Activated naive CD4-positive, alpha-beta T cell treated with Interleukin-2 at 50 U/mL for 16 hours (primary cell): ENCODE measurements at places on chromosomes 5 and 9.
A peak's percentile ranks its signal among the peaks of the same experiment; 100 is the strongest.

DNA sequence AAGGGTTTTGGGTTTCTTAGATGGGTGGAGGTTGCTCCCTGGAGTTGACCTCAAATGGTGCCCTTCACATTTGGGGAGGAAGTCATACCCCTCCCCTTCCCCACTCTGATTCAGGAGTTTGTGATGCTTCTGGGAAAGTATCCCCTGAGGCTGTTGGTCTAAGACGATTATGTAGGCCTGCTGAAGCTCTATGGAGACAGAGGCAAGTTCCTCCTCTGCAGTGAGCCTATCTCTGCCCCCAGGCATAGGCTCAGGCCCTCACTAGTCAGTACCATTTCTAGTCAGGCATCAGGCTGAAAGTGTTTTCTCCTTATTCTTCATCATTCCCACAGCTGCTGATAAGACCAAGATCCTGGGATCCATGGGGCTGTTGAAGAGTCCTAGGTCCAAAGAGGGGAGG lies 271.6 kb upstream of the NUDT12 start:
- no peak for DNase-seq

DNA sequence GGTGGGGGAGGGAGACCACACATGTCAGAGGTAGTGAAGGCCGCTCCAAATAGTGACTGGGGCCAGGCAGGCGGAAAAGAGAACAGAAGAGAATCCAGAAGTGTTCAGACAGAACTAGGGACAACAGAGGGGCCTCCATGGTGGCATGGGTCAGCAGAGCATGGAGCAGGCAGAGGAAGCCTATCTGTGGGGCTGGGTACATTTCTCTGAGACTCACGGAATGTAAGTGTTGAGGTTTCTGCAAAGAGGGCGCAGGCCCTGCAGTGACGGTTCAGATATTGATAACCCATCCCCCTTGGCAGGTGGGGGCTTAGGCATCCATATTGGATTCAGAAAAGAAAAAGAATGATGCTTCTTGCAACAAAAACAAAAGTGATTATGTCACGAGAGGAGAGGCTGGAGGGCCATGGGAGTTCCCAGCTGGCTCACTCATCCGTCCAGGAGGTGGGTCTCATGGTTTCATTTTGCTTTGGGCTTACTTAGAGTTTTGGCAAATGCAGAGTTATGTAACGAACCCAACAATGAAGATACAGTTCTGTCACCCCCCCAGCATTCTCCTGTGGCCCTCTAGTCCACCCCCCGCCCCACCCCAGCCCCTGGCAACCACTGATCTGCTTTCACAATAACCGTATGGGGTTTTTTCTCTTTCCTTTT lies 5.4 kb upstream of the RMND5B start:
- DNase-seq = no peak

DNA sequence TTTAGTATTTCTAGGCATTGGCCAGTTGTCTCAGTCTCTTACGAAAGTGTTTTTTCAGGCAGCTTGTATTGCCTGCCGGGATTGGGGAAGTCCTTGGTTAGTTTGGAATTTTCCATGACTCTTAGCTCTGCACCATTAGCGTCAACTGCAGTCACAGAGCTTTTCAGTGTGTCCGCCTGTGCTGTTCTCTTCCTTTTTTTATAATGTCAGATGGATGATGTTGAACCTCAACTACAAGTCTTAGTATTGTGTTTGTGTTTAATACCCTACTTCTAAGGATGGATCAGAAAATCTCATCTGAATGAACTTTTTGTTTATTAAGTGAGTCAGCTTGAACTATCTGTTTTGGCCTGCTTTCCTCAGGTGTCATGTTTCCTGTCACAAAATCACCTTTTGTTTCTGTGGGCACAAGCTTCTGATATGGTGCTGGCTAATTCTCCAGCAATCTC lies 33.1 kb downstream of the ATP6V0E1 start:
- no peak for DNase-seq

DNA sequence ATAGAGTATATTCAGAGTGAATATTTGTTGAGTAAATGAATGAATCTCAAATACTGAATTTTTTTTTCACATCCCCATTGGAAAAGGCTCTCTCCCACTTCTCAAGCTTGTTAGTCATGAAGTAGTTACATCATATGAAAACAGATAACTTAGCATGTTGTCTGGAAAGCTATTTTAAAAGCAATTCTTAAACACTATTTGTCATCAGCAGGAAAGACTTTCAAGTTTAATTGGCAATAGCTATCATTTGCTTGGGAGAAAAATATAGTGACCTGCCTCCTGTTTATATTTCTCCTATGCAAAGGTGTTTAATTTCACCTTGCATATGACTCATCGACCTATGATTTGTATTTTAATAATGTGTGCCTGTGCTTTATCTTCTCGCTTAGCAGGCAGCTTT lies 499.8 kb upstream of the GRIA1 start:
- DNase-seq = no peak

- no peak for DNase-seq
These were observed 21.8 kb upstream of the JAKMIP2 start for GRCh38 chr5:147804334-147804733.

GRCh38 chr9:88535226-88536022 lies 446 bp downstream of the NXNL2 start:
- peak; percentile 3 for DNase-seq

GRCh38 chr9:12133416-12133815 lies 559.8 kb upstream of the TYRP1 start:
- no peak for DNase-seq
